ENCODE measurements at places on chromosomes 16 and 17.

- no peak for DNase-seq
These were observed 23.3 kb downstream of the MEAK7 start for GRCh38 chr16:84481051-84481735.

GRCh38 chr16:82033683-82034300 lies 1.3 kb upstream of the HSD17B2 start:
- DNase-seq, result no peak

DNA sequence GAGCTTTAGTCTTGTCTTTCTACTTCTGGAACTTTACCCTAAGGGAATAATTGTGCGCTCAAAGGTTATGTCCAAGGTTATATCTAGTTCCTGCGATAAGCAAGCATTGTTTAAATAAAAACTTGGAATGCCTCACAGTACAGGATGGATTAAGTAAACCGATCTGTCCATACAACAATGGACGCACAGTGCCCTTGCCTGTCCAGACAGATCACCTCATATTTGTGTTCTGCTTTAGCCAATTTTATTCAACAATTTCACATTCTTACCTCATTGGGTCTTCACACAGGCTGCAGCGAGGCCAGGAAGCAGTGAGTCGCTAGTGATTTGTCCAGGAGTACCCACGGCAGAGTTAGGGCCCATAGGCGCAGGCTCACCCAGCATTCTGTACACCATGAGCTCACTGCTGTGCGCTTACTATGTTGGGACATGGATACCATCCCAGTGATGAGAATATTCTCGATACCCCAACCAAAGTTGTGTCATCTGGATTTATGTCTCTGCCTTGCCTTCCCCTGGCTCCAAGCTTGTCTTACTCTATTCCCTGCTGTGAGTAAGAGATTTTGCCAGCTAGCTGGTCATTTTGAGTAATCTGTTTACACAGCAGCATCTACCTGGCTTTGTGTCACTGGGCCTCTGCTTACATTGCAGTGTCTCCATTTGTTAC lies 39.8 kb downstream of the USP43 start:
- no peak for DNase-seq

GRCh38 chr17:51132964-51133319 lies 12.3 kb upstream of the SPAG9 start:
- no peak for DNase-seq

DNA sequence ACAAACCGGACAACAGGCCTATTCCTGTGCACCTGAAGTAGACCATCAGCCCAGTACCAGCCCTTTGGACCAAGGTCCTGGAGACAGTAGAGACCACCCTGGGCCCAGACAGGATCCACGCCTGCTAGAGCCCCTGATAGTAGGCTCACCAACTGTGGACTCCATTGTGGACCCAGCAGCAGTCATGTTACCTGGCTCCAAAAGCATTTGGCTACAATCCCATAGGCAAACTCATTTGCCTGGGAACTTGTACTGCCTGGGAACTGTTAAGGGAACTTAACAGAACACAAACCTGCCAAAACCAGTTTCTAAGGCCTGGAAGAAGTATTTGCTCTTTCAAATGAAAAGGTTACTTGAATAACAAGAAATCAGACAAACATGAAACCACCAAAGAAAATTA lies 10.0 kb upstream of the ACSM1 start:
- no peak for DNase-seq

DNA sequence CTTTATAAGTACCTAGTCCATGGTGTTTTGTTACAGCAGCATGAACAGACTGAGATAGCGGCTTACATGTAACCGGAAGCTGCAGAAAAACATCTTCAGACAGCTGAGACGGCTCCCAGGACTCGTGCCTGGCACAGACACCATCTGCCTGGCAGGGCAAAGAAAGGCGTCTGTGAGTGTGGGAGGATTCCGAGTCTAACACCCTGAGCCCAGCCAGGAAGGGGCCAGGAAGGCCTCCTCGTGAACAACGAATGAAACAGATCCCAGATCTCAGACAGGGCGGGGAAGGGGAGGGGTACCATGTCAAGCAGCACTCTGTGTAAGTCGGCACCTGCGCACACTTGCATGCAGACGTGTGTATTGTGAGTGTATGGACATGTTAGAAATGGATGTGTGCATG lies 4.4 kb upstream of the CSNK1D start:
- no peak for DNase-seq

DNA sequence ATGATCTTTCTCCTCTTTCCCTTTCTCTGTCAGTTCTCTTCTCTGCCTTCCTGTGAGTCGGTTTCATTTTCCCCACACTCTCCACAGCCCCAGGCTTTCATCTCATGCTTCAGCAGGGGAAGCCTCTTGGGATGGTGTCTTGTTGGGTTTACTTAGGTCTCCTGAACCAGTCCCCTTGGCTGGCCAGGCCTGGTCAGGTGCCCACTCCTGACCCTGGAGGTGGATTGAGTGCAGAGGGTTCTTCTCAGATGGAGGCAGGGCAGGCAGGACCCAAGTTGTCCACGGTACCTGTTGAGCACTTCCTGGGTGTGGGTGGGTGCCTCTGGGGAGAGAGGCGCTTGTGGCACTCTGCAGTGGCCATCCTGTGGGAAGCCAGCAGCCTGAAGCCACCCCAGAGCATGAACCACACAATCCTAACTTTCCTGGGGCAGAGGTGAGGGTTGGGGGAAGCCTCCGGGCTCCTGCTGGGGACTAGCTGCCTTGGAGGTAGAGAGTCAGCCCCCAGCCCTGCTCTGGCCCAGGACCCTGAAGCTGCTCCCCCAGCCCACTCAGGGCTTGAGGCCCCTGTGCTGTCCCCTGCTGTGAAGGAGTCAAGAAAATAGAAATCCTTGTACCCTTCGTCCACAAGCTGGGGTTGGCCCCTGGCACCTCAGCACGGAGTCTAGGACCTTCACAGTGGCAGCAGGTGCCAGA lies 2.0 kb upstream of the RAP1GAP2 start:
- peak; percentile 52 for DNase-seq

- DNase-seq, result no peak
These were observed 706 bp downstream of the TEN1 start for GRCh38 chr17:75979705-75980187.

DNA sequence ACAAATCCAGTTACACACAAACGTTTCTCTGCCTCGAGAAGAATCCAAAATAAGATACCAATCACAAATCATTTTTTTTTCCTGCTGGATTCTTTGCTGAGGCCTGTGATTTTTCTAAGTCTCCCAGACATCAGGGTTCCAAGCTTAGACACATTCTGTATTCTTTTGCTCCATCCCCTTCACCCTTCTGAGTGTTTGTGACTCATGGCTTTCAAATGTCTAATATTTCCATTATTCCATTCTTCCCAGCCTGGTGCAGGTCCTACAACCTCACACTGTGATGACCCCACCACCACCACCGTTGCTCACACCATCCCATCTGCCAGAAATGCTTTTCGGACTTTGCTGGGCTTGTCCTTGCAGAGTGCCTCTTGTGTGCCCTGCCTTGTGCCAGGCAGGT lies 480.1 kb downstream of the SOX9 start:
- DNase-seq, result no peak

DNA sequence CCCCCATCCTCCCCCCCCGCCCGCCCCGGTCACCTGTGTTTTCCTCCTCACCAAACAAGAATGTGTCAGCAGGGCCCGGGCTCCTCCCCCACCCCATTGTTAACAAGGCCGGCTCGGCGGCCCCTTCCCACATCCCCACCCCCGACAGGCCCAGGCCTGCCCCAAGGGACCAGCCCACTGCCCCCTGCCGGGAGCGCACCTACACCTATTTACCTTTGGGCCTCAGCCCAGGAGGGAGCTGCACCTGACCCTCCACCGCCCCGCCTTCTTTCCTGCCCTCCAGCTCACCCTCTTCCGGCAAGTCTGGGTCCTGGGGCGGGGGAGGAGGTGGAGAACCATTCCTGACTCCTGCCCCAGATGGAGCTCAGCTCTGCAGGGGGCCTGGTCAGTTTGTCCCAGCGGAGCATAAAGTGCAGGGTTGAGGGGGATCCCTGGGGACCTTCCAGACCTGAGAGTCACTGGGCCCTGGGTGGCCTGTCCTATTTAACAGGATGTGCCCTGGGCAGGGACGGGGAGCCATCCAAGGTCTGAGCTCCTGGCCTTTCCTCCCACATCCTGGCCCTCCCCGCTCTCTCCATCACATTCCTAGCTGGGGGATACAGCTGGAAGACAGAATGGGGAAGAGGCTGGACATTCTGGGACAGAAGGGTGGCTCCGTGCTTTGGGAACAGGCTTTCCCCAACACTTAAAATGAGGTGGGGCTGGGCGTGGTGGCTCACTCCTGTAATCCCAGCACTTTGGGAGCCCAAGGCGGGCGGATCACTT lies 8.3 kb downstream of the FOXJ1 start:
- no peak for DNase-seq

GRCh38 chr16:77306075-77306474 lies 106.9 kb downstream of the SYCE1L start:
- DNase-seq, result no peak

DNA sequence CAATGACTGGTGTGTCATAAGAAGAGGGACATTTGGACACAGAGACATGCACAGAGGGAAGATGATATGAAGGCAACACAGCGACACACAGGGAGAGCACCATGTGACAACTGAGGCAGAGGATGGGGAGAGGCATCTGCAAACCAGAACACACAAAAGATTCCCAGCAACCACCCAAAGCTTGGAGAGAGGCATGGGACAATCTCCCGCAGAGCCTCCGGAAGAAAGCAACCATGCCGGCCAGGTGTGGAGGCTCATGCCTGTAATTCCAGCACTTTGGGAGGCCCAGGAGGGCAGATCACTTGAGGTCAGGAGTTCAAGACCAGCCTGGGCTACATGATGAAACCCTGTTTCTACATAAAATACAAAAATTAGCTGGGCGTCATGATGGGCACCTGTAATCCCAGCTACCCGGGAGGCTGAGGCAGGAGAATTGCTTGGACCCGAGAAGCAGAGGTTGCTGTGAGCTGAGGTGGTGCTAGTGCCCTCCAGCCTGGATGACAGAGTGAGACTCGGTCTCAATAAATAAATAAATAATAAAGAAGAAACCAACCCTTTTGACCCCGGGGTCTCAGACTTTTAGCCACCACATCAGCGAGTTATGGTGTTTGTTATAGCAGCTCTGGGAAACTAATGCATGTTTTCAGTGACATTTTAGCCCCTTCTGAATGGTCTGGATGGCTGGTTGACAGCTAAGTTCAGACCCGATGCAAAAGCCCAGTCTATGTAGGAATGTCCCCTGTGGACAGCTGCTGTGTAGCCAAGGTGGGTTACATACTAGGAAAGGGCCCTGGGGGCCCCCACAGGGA lies 13.8 kb upstream of the PLCG2 start:
- no peak for DNase-seq

GRCh38 chr16:83040174-83040573 lies 413.4 kb downstream of the CDH13 start:
- no peak for DNase-seq

DNA sequence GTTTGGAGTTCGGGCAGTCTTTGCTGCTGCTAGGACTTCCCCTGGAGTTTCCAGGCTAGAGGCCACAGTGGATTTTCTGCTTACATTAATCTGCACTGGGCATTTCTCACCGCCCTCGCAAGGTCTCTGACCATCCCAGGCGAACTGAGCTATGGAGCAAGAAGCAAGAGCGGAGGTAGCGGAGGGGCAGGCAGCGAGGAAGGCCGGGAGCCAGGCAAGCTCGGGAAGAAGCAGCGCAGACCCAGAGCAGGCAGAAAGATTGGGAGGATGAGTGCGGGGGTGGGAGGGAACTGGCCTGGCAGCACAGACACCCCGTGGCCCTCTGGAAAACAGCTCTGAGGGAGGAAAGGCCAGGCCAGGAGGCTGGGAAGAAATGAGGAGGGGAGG lies 3.8 kb downstream of the COTL1 start:
- DNase-seq, result no peak

DNA sequence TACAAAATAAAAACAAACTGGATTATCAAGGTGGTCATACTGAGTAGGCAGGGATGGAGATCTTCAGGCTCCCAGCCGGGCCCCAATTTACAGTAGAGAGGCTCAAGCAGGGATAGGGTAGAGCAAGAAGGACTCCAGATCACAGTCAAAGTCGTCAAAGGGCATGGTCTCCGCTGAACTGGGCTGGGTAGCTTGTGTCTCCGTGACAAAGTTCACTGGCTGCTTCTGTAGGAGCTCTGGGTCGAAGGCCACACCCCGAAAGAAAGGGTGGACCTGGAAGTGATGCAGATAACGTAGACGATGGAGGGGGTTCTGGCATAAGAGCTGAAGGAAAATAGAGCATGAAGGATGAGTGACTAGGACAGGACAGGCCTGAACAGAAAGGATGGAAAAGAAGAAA lies 3.6 kb downstream of the RSKR start:
- no peak for DNase-seq

DNA sequence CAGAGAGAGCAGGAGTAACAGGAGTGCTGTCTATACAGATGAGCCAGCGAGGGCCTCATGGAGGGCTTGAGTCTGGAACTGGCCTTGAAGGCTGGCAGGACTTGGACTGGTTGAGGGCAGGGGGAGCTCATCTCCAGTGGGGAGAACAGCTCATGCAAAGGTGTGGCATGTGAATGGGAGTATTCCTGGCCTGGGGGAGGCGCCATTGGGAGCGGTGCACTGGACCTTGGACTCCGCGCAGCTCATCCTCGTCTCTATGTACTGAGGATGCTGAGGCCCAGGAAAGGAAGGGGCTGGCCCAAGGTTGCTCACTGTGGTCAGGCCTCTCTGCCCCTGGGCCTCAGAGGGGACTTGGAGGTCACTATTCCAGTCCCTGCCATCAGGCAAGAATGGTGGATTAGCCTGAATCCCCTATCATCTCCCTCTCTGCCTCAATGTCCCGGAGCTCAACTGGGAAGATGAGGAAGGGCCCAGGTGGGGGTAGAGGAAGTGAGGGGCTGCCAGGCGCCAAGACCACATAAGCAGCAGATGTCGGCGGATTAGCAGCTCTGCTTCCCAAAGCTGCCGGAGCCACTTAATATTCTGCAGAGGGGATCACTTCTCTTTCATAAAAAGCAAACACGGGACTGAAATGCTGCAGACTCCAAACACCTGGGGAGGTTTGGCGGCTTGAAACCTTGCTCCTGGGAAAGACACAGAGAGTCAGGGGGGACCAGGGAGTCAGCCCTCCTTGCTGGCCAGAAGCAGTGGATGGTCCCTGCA lies 88.9 kb downstream of the SDK2 start:
- DNase-seq, result no peak

GRCh38 chr17:59807892-59808509 lies 84.7 kb downstream of the TUBD1 start:
- peak; percentile 4 for DNase-seq

DNA sequence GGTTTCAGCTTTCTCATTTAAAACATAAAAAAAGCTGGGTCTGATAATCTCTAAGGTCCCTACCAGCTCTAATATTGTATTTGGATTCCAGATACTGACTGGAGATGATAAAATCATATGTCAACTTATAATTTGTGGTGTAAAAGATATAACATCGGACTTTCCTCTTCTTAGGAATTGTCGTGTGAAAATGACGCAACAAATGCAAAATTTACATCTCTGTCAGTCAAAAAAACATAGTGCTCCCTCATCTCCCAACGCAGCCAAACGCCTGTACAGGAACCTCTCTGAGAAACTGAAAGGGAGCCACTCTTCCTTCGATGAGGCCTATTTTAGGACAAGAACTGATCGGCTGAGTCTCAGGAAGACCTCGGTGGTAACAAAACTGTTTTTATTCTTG lies 197.3 kb downstream of the ANKFN1 start:
- DNase-seq, result no peak
